Activated naive CD4-positive, alpha-beta T cell treated with anti-CD3 and anti-CD28 coated beads for 36 hours (primary cell): ENCODE measurements at places on chromosomes 5 and 9. TPM values are rescaled to one million over a fixed set of nuclear protein-coding genes. Genes with fewer than 3 reads are reported as not detected.

DNA sequence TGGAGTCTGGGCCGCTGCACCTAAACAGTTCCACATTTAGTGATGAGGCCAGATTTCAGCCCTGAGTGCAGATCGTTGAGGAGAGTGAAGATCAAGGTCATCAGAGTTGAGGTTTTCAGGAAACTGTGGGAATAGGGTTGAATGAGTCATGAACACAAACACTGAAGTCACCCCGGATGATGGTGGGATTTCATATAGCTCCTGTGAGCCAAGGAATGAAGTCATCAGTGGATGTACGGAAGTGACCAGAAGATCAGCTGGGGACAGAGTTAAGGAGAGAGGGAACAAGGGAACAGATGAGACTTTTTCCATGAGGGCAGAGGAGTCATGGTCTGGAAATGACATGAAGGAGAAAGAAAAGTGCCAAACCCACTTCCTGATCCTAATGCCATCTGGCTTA is 36.5 kb downstream of the PALM2AKAP2 start:
- no peaks in the 10 kb centered on the region for H3K4me1 ChIP-seq
- DNase-seq = no peak
- no peaks in the 10 kb centered on the region for H3K36me3 ChIP-seq
- peaks cover 6% of the 10 kb centered on the region for H3K27me3 ChIP-seq
- H3K4me3 ChIP-seq = no peak overlapping the region
- no peak overlapping the region for H3K27ac ChIP-seq

DNA sequence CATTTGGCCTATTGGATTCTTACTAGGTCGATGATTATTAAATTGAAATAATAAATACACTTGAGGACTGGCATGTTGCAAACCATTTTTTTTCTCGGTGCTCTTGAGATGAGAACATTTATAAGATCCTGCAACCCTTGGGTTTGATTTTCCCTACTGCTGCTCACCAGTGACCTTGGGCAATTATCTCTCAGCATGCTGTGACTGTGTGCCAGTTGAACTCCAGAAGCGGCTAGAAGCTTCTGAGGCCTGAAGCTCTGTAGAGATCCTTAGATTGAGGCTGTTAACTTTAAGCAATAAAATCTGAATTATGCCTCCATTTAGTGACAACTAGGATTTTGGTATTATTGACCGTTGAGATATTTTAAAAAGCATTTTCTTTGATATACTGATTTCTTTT is 489.8 kb downstream of the MAT2B start:
- no peaks in the 10 kb centered on the region for H3K36me3 ChIP-seq
- no peaks in the 10 kb centered on the region for H3K27me3 ChIP-seq
- no peak overlapping the region for H3K4me3 ChIP-seq
- DNase-seq = no peak
- no peaks in the 10 kb centered on the region for H3K4me1 ChIP-seq
- H3K27ac ChIP-seq = no peak overlapping the region

- peaks cover 10% of the 10 kb centered on the region for H3K36me3 ChIP-seq
- peak overlapping the region; percentile 81 for H3K27ac ChIP-seq
- peak overlapping the region; percentile 46 for H3K4me3 ChIP-seq
These were observed 52.8 kb downstream of the IRF1 start for GRCh38 chr5:132437604-132438266.

Gene PPP3R2
- total RNA-seq = not detected

Gene PTBP3
- 87.8 TPM for total RNA-seq

Gene DMRT2
- not detected for total RNA-seq
